Stimulated activated CD8-positive, alpha-beta memory T cell treated with anti-CD3 and anti-CD28 coated beads, Interleukin-2, amount 100 ng/mL, for 48 hours (primary cell): ENCODE measurements at places on chromosomes 16 and 17.
A peak's percentile ranks its signal among the peaks of the same experiment; 100 is the strongest.

GRCh38 chr16:57894390-57895080 lies 76.4 kb downstream of the CNGB1 start:
- no peak for DNase-seq

GRCh38 chr17:57988301-57989250 lies 522 bp upstream of the VEZF1 start:
- DNase-seq = no peak

DNA sequence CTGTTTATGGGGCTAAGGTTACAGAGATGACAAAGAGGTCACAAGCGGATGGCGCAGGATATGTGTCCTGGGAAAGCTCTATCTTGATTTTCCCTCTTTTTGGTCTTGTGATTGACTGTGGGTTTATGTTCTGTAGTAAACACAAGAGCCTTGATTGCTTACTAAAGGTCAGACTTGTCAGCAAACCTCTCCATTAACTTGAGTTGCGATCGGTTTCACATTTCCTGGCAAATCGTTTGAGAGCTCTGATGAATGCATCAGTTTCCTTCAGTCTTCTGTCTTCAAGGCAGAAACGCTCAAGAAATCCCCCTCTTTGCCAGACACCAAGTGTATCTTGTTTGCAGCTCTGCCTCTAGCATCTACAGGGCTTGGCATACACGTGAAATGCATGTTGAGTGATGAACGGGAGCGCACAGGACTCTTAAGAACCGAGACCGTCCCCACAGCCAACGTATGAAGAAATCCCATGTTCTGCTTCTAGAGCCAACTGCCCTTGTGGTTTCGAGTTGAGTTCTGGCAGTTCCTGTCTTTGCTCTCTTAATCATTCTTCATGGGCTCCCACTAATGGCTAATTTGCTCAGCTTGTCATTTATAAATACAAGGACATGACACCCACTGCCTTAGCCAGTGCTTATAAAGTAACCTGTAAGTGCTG lies 143.3 kb downstream of the PITPNC1 start:
- no peak for DNase-seq

- DNase-seq = no peak
Measured at GRCh38 chr16:75593825-75594820, 27.9 kb downstream of the GABARAPL2 start.

DNA sequence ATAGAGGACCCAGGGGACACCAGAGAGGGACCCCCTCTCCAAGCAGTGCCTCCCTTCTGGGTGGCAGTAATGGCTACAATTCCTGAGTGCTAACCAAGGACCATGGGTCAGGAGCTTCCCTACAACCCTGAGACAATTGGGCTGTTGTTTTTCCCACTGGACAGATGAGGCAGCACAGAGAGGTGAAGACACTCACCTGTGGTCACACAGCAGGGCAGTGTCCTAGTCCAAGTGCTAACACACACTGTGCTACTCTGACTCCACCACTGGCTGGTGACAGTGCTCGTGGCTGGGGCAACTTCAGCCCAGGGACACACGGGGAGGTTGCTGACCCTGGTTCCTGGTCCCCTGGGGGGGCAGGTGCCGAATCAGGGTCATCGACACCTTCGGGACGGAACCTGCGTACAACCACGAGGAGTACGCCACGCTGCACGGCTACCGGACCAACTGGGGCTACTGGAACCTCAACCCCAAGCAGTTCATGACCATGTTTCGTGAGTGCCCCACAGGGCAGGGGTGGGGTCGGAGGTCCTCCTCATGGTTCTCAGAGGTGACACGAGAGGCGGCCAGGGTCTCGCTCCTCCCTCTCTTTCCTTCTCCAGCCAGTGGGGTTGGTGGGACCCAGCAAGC lies 58.1 kb downstream of the MGAT5B start:
- no peak for DNase-seq

DNA sequence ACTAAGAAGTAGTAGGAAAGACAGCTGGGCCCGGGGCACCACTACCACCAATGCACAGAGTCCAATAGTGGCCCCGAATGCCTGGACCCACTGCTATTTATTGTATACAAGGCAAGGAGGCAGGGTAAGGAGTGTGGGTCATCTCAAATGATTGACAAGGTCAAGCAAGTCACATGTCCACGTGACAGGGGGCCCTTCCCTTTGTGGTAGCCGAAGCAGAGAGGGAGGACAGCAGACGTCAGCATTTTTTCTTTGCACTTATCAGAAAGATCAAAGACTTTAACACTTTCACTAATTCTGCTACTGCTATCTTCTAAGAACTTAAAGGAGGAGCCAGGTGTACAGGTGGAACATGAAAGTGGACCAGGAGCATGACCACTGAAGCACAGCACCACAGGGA lies 6.5 kb downstream of the VPS53 start:
- DNase-seq = no peak

- DNase-seq = no peak
Measured at GRCh38 chr16:71264299-71264698, 24.9 kb downstream of the CMTR2 start.

GRCh38 chr17:19867079-19867328 lies 732 bp downstream of the ULK2 start:
- peak; percentile 36 for DNase-seq

- no peak for DNase-seq
Measured at GRCh38 chr16:21239646-21240045, 6.1 kb downstream of the ANKS4B start.

- DNase-seq = no peak
Measured at GRCh38 chr16:26701243-26701886, 365.4 kb upstream of the C16orf82 start.

GRCh38 chr17:57559634-57560318 lies 185.3 kb downstream of the CCDC182 start:
- no peak for DNase-seq

DNA sequence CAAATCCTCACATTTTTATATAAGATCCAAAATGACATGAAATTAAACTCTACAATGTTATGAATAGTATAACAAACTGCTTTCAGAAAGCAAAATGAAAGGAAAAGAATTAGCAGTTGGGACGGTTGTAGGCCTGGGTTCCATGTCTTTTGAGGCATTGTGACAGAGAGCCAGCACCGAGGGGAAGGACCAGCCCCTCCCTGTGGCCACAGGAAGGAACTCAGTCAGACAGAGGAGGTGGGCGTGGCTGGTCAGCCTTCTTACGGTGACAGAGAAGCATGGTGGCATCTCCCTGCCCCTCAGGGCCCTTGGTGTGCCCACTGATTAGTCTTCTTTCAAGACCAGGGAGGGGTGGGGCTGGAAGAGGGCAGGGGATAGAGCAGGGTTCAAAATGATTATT lies 5.7 kb downstream of the ZNF319 start:
- DNase-seq = no peak

- DNase-seq = no peak
Measured at GRCh38 chr17:14833201-14833785, 431.8 kb downstream of the PMP22 start.

DNA sequence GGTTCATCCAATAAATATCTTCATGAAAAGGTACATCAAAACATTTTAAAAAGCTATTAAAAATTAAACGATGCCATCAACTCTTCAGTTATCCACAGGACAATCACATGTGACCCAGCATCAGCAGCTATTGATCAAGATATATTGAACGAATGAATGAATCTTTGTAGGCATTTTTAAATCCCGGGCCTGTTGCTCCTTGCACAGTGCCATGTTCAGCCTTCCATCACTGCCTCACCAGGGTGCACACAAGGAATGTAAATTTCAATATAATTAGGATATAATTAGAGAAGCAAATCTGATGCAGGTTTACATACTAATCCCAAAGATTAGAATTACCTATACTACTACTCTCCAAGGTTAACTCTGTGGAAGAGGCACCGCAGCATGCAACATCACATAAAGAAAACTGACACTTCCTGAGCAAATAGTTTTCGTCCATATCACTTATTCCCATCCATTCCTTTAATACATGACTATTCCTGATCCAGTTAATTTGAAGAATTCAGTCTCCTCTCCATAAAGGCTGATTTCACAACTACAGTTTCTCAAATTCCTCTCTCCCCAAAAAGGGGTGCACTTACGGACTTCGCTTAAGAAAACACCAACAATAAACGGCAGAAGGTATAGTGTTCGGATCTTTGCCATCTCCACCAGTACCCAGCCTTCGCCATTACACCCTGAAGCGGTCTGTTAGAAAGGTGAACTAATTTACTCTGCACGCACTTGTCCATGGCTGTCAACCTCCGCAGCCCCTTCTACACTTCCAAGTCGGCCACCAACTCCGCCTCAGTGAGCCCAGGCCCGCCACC lies 938 bp downstream of the NCOR1 start:
- DNase-seq = no peak

GRCh38 chr17:44758414-44759085 lies at the start of gene ADAM11:
ADAM11 (plus strand) TSS chr17:44758988; CDS start chr17:44759200, 212 bp downstream.
- no peak for DNase-seq

DNA sequence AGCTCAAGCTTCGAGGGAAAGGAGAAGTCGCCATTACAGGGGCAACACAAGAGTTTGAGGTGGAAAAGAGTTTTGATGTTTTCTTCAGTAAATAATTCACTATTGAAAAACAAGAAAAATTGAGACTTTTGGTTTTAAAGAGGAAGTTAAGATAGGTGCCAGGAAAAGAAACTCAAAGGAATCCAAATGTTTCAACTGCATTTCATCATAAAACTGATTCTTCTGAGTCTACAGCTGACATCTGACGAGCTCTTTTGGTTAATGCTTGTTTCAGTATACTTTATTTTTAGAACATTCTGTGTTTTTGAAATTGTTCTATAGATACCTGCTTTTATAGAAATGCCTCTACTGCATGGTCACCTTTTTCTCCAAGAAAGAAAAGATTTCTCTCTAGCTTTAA lies 54.0 kb downstream of the ERN1 start:
- DNase-seq = no peak

GRCh38 chr17:55238179-55238930 lies 26.4 kb upstream of the HLF start:
- peak; percentile 70 for DNase-seq

- no peak for DNase-seq
Measured at GRCh38 chr17:81538651-81539570, 10.7 kb downstream of the FSCN2 start.

DNA sequence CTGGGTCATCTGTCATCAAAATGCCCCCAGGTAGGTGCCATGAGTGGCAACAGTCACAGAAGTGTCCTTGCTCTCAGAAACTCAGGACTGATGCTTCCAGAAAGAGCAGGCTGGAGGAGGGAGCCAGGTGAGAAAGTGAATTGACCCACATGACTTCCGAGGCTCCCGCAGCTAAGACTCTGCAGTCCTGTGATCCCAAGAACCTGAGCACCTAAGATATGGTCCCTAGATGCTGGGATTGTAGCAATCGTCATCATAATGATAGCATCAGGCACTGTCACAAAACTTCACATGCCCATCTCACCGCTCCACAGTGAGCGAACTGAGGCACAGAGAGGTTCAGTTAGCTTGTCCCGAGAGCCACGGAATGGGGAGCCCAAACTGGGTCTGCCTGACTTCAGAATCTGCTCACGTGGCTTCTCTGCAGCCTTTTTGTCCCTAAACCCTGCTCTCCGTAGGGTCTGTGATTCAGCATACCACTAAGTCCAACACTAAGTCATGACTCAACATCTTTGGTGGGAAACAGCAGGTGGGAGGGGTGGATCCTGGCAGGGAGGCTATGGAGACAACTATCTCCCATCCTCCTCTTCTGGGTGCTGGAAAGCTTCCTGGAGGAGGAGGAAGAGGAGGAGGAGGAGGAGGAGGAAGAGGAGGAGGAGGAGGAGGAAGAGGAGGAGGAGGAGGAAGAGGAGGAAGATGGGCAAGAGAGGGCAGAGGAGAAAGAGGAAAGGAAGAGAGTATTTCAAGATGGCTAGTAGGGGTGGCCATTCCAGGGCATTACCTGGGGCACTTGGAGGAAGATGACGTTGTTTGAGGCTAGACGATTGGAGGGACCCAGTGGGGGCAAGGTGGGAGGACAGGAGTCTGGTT lies 55.5 kb upstream of the DLX4 start:
- DNase-seq = no peak

DNA sequence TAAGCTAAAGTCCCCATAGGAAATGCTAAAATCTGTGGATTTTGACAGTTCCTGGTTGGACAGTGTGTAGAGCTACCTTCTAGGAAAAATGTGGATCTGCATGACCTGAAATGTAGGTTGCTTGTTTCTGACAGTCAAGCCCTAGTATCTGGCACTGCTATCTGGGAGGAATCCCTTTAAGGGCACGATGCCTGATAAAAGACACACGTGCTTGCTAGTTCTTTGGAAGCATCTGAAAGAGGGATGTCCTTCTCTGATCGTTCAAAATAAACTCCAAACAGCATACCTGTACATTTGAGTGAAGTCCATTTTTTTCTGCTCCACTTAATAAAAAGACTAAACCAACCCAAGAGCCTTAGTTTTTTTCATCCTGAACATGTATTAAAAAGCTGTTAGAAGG lies 101.3 kb downstream of the CDK5R1 start:
- DNase-seq = no peak

GRCh38 chr17:58643147-58643546 lies 48.7 kb downstream of the TEX14 start:
- no peak for DNase-seq

GRCh38 chr17:37283414-37283961 lies 92.3 kb upstream of the C17orf78 start:
- DNase-seq = no peak

DNA sequence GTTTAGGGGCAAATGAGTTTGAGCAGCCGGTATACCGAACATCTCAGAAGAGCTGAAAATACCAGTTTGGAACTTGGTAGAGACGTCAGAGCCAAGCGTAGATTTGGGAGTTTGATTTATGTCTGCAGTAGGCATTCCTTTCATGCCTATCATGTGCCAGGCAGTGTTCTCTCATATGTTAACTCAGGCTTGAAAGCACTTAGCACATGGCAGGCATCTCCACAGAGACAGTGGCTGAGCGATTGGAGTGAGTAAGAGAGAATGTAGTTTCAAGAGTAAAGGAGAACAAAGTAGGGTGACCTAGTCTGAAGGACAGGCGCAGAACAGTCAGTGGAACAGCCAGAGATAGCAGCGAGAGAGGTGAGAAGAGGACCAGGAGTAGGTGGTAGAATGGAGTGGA lies 207.0 kb downstream of the FTO start:
- no peak for DNase-seq

GRCh38 chr17:70278844-70279462 lies 109.6 kb downstream of the KCNJ2 start:
- no peak for DNase-seq

- DNase-seq = no peak
Measured at GRCh38 chr16:23855010-23855409, 19.2 kb downstream of the PRKCB start.

DNA sequence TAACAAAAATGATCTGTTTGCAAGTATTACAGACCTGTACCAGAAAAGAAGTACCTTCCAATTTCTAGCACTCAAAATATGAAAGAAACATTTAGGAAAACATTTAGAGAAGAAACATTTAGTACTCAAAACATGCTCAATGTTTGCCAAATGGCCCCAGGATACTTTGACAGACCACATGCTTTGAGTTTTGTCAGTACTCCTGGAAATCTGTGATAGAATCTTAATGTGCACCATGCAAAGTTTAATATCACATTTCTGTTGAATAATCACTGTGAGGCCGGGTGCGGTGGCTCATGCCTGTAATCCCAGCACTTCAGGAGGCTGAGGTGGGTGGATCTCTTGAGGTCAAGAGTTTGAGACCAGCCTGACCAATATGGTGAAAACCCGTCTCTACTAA lies 8.5 kb upstream of the ZC3H7A start:
- no peak for DNase-seq
